Cortex of kidney (tissue), 1 donor: ENCODE measurements at places on chromosomes 11 and 22.

DNA sequence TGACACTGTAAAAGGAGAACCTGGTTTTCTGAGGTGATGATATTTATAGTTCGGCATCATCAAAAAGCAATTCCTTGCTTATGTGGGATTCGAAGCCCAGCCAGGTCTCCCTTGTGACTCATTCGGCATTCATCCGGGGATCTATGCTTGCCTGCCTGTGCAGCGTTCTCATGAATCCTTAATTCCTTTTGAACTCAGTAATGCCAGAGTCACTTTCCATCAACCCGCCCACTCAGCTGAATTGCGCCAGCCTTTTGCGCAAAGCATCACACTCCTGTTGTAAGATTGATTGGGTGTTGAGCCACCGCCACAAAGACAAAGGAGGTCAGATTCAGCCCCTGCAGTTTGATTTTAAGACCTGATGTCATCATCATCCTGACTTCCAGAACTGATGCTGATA lies 128.6 kb downstream of the SLC17A6 start:
- DNase-seq, result no peak

DNA sequence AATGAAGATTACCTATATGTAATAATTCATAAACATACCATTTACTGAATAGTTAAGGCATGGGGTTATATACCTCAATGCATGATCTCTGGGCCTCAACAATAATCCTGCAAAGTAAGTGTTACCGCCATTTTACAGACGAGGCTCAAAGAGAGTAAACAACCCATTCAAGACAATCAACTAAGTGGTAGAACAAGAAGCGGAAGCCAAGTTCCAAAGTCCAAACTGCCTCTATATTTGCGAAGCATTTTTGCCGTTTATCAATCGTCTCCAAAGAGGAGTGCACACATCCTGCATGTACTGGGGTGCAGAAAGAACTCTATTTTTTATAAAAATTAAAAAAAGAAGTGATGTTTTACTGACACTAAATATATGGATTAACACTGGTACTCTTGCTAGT lies 27.5 kb upstream of the P4HA3 start:
- no peak for DNase-seq

GRCh38 chr11:122851366-122851966 lies 13.2 kb downstream of the CRTAM start:
- no peak for DNase-seq

DNA sequence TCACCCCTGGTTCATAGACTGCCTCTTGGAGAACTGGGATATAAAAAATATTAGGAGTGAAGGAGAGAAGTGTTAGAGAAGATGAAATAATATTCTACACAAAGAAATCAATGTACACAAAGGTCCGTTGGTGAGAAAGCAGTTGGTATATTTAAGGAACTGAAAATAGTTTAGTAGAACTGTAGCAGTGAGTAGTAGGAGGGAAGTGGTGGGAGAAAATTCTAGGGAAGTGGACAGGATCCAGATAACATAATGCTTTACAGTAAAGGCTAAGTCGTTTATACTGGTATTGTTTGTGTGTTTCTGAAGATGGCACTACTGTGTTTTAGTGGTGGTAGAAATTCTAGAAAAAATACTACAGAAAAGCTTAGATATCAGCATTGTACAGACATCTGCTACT lies 120.8 kb upstream of the CHORDC1 start:
- DNase-seq, result no peak

GRCh38 chr11:1171985-1172728 lies 14.4 kb downstream of the MUC5AC start:
- no peak for DNase-seq

- DNase-seq, result no peak
These were observed 2.1 kb upstream of the KIAA1671 start for GRCh38 chr22:24950272-24950902.

GRCh38 chr11:74636630-74637184 lies 44.3 kb downstream of the POLD3 start:
- no peak for DNase-seq

GRCh38 chr22:48353116-48353947 lies 1474.3 kb downstream of the BRD1 start:
- DNase-seq, result no peak

DNA sequence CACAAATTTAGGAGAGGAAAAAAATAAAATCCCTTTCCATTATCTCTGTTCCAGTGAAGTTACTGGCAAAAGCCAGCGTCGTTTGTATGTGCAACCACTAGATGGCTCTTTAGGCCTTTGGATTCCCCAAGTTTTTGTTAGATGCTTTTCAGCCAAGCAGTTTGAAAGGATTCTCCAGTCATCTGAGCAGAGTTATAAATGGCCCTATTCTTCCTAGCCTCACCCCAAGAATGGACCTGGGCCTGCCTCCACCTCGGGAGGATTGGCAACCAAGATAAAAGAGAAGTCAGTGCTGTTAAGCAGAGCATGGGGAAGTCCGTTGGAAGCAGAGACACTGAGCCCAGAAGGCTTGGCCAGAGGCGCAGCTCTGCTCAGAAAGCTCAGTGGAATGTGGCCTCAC lies 15.4 kb downstream of the FAM181B start:
- no peak for DNase-seq

DNA sequence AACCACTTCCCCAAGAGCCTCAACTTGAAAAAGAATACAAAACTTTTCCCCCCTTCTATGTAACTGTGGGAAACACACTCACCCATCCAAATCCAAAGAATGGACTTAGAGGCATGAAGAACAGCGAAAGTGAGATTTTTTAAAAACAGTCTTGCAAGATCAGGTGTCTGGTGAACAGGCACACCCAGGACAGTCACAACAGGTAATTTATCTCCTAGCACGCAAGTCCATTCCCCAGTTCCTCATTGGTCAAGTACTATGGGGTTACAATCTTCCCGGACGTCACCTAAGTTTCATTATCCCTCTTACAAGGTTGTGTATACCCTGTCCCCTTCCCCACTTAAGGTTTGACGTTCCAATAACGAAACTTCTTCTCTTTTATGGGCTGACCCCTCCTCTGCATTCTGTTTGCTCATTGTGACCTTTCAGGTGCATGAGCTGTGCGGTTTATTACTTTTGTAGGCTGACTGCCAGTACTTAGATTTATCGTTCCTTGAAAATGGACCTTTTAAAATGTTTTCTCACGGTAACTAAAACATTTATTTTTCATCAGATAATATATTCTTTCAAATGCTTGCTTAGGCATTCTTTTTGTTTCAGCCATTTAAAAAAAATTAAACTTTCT lies 1401.9 kb downstream of the FAM181B start:
- no peak for DNase-seq

- DNase-seq, result no peak
These were observed 6.6 kb upstream of the FLI1 start for GRCh38 chr11:128687321-128687720.

GRCh38 chr11:44729063-44729462 lies 2.3 kb downstream of the TSPAN18 start:
- DNase-seq, result no peak

DNA sequence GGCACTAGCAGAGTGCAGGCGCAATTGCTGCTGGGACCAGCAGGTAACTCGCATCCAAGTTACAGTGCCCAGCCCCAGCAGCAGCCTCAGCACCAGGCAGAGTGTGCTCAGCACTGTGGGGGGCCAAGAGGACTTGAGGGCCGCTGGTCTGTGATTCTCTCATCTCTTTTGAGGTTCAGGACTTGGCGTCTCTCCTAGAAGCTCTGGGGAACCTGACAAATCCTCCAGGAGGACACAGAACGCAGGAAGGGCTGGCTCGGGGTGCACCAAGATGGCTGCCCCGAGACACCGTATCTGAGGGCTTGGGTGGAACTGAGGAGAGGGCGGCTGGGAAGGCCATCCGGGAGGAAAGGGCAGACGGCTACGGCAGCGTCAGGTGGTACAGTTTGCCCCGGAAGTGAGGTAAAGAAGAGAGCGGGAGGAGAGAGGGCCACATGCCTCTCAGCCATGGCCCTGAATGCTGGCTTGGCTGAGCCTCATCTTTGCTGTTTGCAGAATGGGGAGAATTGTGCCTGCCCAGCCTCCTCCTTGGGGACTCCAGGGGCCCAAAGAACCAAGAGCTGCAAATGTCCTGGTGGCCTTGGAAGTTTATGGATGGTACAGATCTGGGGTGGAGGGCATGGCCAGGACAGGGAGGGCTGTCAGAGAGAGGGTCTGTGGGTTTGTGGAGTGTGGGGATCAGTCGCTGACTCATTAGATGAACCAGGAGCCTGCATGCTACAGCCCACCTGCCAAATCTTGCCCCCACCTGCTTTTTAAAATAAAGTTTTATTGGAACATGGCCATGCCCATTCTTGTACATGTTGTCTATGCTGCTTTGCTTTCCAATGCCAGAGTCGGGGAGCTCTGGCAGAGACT lies 78.0 kb downstream of the MYEOV start:
- no peak for DNase-seq

DNA sequence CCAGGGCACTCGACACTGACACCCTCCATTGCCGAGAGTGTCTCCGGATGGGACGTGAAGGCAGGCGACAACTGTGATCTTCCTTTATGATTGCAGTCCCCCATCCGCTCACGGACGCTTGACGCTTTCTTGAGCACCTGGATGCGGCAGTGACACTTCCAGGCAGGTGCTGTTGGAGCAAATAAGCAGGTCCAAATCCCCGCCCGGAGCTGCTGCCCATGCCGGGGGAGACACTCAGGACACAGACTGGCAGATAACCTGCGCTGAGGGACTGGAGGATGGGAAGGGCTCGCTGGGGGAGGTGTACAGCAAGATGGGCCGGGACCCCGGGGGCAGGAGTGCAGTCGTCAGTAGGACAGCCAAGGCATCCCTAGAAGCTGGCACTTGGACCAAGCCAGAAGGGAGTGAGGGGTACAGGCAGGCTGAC lies 1403.5 kb downstream of the BRD1 start:
- no peak for DNase-seq

- no peak for DNase-seq
These were observed 3.4 kb downstream of the CDON start for GRCh38 chr11:126059238-126059781.

DNA sequence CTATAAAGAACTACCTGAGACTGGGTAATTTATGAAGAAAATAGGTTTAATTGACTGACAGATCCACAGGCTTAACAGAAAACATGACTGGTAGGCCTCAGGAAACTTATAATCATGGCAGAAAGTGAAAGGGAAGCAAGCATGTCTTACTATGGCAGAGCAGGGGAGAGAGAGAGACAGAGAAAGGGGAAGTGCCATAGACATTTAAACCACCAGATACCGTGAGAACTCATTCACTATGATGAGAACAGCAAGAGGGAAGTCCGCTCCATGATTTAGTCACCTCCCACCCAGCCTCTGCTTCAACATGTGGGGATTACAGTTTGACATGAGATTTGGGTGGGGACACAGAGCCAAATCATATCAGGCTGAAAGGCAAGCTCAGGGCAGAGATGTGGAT lies 327.1 kb upstream of the DDI1 start:
- DNase-seq, result no peak

GRCh38 chr11:124745835-124746620 lies 6.0 kb downstream of the VSIG2 start:
- no peak for DNase-seq

DNA sequence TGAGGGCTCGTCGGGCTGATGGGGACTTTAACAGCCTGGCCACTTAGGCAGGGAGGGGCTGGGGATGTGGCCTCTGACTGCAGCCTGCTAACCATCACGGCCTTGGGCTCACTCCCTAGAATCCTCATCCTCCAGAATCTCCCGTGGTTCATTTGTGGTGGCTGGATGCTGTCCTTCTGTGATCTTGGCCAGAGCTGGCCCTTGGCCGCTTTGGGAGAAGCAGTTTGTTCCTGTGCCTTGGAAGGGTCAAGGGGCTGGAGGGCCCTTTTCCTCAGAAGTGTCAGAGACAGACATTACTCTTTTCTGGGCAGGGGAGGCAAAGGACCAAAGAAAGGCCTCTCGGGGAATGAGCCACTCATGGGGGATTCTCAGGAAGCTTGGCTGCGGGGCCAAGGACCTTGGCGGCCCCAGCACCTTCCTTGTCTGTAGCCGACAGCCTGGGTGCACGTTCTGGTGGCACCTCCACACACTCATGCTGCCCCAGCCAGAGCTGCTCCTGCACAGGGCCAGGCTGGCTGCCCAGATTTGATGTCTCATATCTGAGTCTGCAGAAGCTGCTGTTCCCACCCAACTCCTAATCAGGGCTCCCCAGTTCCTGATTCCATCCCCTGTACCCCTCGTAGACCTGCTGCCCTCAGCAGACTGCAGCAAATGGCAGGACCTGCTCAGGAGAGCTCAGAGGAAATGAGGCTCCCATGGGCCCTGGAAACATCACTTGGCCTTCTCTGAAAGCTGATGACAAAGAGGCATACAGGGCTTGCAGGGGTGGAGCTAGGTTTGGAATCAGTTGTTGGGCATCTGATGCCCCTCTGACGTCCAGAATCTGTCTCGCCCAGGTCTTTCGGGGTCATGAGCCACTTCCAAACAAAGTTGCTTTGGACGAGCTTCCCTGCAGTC lies 107.7 kb downstream of the CTTN start:
- no peak for DNase-seq

- no peak for DNase-seq
These were observed 76.0 kb downstream of the TRIM29 start for GRCh38 chr11:120061761-120062560.

DNA sequence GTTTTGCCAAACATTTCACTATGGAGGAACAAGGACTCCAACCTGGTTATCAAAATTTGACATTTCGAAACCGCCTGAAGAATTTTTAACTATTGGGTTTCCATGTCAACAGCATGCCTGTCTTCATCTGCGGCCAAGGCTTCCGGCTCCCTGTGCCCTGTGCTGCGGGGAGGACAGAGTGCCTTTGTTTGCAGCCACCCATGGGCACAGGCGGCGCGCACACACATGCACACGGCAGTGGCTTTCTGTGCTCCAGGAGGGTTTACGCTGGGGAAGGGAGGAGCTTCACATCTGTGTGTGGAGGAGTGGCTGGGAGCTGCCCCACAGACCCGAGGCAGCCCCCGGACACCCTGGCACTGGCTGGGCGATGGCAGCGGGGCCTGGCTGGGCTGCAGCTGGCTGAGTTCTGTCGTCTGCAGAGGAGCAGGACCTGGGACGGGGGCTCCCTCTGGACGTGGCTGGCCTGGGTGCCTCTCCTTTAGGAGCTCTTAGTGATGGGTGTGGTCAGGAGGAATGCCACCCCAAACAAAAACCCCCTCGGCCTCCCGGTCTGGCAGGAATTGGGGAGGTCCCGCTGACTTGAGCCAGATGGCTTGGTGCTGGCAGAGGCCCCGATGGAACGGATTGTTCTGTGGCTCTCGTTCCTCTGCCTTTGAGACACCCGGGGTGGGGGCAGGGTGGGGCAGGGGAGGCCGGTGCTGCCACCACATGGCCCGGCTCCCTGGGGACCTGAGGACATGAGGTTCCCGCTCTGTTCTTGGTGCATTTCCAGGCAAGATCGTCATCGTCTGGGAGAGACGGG lies 1290.9 kb downstream of the BRD1 start:
- no peak for DNase-seq

GRCh38 chr22:43978558-43978957 lies 23.3 kb downstream of the SAMM50 start:
- DNase-seq, result no peak
